ENCODE measurements at places on chromosomes 1 and 21.

DNA sequence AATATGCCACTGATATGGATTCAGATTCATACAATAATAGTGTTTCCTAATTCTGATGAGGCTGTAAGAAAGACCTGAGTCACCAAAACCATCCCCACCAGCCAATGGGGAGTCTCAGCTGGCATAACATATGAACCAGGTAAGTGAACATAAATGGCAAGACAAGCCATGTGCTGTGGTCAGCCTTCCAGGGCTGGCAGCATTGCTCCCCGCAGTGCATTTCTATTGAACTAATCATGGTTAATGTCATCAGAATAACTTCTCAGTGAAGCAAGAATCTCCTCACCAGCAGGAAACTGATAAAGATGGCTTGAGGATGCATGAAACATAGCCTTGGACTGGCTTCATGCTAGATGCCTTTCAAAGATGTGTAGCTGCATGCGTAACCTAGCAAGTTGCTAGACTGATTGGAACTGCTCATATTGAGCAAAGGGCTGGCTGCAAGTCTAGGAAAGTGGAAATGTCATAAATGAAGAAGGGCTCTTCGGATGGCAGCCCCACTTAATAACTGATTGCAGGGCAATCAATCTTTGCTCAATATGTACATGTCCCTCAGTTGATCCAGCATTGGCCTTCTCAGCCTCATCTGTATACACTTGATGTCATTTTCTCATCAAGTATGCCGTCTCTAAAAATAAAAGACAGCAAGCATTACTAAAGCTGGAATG is 88.0 kb downstream of the NTNG1 start:
- DNase-seq, result peak; percentile 93

GRCh38 chr1:13662493-13662892 is 37.5 kb upstream of the PRDM2 start:
- peak; percentile 38 for DNase-seq

GRCh38 chr1:110639724-110640386 is 33.7 kb upstream of the KCNA2 start:
- DNase-seq, result peak; percentile 21

- DNase-seq, result no peak
Measured at GRCh38 chr1:85148524-85149250, 52.1 kb downstream of the SYDE2 start.

GRCh38 chr1:101191049-101191448 is 45.8 kb upstream of the S1PR1 start:
- DNase-seq, result no peak

DNA sequence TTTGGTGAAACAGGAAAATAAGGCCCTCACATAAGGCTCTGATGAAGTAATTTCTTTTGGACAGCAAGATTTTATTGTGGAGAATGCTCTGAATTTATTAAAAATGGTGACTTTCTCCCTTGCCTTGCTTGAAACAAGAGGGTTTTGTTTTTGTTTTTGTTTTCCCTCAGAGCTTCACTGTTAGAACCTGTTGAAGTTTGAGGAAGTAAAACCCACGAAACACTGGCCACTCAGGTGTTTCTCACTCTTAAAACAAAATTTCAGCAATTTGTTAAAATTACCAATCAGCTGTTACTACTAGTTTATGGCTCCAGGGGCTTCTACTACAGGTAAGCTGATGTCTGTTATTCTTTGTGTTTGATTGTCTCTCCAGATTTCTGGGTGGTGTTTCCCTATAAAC is 112.6 kb upstream of the B3GALT2 start:
- DNase-seq, result no peak

- DNase-seq, result no peak
Measured at GRCh38 chr21:39593522-39593921, 19.2 kb upstream of the B3GALT5 start.

DNA sequence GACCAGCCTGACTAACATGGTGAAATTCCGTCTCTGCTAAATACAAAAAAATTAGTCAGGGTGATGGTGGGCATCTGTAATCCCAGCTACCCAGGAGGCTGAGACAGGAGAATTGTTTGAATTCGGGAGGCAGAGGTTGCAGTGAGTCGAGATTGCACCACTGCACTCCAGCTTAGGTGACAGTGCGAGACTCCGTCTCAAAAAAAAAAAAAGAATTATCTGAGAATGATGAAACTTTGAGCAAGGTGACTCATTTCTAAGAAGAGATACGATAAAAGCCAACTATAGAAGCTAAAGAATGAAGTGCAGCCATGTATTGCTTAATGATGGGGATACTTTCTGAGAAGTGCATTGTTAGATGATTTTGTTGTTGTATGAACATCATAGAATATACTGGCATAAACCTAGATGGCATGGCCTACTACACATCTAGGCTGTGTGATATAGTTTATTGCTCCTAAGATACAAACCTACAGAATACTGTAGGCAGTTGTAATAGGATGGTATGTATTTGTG is 64.7 kb downstream of the SNRPE start:
- peak; percentile 71 for DNase-seq

DNA sequence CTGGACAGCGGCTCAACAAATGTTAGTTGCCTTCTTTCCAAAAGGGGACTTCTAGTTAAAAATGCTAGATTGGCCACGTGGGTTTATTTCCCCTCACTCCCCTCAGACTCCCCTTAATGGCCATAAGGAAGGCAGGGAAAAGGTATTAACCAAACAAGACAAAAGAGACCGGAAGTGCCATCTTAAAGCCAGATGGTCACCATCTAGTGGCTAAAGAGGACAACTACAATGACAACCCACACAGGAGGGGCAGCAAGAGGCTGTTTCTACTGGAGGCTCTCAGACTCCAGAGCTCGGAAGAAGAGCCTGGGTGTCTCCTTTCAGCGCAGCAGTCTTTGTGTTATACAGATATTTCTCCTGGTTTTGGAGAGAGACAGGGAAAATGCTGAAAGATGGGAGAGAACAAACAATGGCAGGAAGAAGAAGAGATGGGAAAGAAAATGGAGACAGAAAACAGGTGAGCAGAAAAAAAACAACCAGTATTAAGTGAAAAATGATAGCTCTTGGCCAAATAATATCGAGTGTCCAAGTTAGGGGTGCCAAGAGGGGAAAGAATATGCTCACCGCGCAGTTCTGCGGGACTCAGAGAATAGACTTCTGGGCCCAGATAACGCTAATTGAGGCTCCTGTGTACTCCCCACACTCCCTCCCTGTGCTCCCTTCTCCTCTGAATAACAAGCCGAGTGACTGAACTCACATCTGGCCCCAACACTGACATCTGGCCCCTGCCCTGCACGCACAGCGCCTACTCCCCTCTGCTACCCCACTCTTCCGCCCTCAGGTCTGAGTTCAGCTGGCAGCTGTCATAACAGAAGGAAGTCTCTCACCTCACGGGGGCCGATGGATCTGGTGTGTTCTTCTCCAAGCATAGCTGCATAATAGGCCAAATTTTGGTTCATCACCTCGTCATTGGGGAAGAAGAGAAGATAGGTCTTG is 9.6 kb downstream of the P3H1 start:
- peak; percentile 71 for DNase-seq

All from bronchial epithelial cell (primary cell).